NCI-H187 treated with DMSO at 0.1 percent for 48 hours (cell line): ENCODE measurements at places on chromosomes 2 and 18.

- DNase-seq = no peak
These were observed 213.3 kb downstream of the NAPG start for GRCh38 chr18:10739152-10739551.

DNA sequence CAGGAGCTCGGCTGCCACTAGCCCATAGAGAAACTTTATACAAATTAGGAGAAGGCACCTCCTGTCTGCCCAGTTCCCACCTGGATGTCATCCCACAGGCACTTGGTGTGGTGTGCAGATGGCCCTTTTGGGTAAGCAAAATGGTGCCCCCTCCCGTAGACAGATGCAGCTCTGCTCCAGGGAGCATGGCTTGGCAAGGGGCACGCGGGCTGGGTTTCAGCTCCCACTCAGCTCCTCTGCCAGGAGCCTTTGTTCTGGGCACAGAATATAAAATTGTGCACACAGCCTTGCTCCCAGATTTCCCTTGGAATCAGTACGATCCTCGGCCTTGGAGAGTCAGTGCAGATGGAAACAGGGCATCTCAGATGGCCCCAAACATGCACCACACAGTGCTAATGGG lies 20.3 kb upstream of the KCNF1 start:
- DNase-seq = no peak

DNA sequence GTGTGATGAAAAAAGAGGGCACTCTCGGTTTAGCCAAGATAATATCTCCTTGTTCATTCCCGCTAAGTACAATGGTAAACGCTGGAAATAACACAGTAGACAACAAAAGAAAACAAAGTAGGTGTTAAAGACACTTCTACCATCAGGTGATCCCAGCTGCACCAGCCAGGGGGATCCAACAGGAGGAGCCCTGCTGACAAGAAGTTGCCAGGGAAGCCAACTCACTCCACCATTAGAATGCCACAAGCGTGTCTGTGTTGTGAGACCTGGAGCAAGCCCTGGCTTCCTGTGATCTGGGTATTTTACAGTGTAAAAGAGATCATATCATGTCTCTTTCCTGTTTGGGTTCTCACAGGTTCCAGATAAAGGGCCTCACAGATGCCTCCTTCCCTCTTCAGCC lies 117.0 kb downstream of the GRB14 start:
- no peak for DNase-seq

DNA sequence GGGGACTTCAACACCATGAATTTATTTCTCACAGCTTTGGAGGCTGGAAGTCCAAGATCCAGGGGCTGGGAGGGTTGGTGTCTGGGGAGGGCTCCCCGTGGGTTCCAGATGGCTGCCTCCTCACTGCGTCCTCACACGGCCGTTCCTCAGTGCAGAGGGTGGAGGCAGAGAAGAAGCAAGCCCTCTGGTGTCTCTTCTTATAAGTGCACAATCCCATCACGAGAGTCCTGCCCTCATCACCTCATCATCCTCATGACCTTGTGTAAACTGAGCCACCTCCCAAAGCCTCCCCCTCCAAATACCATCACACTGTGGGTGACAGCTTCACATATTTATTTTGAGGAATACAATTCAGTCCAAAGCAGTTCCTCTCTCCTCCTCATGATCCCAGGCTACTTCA lies 26.3 kb downstream of the TMEM163 start:
- no peak for DNase-seq

DNA sequence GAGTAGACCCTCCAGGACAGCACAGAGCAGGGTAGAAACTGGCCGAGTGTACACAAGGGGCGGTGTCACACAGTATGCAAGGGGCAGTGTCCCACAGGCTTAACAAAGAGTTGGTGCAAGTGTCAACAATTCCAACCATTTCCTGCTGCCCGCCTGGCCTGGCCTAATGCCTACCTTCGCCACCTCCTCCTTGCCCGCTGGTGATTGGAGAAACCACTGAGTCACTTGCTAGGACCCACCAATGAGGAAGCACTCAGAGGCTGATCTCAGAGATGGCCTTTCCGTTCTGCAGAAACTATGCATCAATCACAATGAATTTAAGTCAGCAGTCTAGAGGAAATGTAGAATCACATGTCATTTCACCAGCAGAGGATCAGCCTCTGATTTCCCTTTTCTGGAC lies 263.3 kb upstream of the PKDCC start:
- no peak for DNase-seq

DNA sequence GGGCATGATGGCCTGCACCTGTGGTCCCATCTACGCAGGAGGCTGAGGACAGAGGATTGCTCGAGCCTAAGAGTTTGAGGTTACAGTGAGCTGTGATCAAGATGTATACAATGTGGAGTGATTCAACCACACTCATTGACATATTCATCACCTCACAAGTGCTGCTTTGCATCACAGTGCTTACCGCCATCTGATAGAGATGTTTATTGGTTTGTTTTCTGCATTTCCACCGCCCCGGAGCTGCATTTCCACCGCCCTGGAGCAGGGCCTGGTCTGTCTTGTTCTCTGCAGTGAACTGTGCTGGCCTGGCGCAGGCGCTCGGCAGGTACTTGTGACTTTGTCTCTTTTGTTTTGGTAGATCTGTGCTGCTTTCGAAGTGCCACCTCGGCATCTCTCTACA lies 96.0 kb downstream of the SMAD7 start:
- no peak for DNase-seq

DNA sequence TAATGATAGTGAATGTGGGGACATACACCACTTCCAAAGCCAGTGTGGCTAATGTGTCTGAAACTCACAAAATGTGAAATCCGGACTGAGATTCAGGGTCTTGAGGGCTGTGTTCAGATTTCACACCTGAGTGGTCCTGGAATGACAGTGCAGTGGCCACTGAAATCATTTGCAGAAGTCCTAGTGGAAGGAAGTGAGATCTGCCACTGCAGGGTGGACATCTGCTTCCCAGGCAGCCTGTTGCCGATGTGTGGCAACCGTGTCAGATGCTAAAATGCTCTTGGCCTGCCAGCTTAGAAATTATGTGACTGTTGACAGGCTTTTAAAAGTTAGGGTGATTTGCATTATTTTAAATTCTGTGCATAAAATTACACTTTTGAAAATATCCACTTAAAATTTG lies 77.8 kb upstream of the TMEM200C start:
- no peak for DNase-seq

DNA sequence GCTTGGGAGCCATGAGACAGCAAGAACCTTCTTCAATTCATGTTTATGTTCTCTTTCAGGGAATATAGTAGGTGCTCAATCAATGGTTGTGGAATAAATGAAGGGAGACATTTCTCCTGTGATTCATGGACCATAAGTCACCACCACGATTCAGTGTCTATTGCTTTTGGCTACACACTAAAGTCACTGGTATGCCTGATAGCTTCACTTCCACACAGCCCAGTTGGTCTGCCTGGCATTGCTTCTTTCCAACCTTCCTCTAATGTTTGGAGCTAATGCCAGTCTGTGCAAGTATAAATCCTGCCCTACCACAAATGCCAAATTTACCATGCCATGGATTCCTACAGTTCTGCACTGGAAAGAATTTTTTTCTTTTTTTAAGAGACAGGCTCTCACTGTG lies 1.3 kb upstream of the CXCR1 start:
- no peak for DNase-seq

DNA sequence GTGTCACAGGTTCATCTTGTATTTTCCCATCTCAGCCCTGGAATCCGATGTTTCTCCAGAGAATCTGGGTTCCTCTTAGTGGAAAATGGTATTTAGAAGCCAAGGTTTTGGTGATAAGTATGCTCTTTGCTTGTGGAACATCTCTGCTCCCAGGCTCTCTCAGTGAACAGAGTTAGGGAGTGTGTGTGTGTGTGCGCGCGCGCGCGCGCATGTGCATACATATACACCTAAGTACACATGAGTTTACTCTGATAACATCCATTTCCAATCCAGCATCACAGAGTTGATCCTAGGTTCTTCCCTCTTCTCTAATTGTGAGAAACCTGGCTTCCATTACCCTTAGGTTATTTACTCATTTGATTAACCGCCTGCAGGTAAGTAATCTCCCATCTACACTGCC lies 41.7 kb downstream of the ABCG8 start:
- no peak for DNase-seq

DNA sequence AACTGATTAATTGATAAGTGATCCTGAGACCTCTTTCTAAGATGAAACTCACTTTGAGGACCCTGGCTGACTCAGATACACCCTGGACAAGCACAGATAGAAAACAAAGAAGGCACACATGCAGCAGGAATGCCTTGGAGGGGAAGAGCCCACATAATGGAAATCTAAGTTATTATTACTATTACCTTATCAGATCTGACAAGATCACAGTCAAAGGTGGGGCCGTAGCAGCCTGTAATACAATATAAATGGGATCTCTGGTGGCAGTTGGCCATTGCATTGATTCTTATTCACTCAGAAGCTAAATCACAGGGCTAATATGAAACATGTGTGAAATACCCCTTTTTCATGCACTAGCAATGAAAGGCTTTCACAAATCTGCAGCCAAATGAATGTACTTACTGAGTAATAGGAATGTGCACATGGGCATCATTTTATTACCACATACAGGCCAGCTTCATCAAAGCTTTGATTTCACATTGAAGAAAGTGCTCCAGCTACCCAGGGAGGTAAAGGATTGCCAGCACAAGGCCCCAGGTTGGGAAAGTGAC lies 84.0 kb downstream of the ZBTB7C start:
- DNase-seq = no peak

- DNase-seq = no peak
These were observed 43.3 kb upstream of the SERPINB2 start for GRCh38 chr18:63844254-63844653.

GRCh38 chr2:191942739-191943103 lies 95.8 kb upstream of the CAVIN2 start:
- DNase-seq = no peak

DNA sequence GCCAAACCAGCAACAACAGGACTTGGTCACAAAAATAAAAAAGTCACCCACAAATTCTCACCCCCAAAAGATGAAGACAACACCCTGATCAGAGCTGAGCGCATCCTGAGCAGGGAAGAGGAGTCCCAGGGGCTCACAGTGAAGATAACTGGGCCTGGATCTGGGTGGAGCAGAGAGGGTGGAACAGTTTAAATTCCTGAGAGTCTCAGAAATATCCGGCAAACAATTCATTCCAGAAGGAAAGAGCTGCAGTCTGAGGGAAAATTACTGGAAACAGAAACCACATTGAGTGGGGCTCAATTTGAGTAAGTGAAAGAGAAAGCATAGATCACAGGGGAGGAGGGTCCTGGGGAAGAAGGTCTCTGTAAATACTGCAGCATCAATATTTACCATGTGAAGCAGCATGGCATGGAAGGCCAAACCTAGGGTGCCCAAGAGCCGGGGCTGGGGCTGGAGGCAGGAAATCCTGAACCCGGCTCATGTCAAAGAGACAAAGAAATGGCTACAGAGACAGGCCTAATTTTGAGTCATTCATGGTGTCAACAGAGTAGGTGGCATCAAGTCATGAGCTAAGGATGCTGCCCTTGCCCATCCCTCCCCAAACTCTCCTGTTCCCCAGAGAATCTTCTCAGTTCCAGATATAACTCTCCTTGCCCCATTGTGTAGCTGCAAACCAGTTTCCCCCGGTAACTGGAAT lies 61.4 kb upstream of the ZBTB7C start:
- DNase-seq = no peak

GRCh38 chr18:48133671-48134251 lies 203.3 kb upstream of the SMAD2 start:
- DNase-seq = peak; percentile 56

- no peak for DNase-seq
These were observed 278.0 kb upstream of the SPRED2 start for GRCh38 chr2:65710356-65710755.

DNA sequence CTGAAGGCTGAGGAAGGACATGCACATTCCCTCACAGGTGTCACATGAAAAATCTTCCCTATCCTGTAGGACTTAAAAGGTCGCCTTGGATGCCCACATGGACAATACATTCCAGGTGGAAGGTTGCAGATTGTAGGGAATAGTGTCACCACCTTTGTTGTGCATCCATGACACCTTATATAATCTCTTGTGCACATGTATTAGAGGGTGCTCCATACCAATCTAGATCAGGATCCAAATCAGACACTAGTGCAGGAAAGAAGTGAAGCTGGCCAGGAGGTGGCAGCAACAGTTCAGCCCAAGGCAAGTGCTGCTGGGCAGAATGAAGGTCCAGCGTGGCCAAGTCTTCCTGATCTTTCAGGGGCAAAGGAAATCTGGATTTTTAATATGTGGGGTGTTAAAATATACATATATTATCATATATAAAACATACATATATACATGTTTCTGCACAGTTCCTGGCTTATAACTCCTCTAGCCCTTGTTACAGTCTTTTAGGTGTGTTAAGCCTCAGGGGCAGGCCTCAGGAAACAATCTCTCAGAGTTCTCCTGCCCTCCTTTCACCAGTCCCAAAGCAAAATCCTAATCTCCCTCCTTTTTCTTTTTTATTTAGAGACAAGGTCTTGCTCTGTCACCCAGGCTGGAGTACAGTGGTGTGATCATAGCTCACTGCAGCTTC lies 16.6 kb downstream of the NIF3L1 start:
- no peak for DNase-seq

DNA sequence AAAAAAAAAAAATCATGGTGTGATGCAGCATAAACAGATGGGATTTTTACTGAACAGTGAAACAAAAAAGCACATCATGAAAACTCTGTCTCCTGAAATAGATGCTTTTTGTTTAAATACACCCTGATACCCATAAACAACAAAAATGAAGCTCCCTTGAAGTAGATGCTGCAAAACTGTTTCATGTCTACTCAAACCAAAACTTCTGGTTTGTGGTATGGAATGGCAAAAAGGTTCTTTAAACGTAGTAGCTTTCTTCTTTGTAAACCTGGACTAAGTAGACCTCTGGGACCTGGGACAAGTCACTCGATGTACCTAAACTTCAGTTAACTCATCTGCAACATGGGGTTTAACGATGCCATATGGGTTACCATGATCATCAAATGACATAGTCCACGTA lies 64.4 kb upstream of the RAPH1 start:
- no peak for DNase-seq

GRCh38 chr2:8216397-8216796 lies 465.5 kb upstream of the ID2 start:
- no peak for DNase-seq

DNA sequence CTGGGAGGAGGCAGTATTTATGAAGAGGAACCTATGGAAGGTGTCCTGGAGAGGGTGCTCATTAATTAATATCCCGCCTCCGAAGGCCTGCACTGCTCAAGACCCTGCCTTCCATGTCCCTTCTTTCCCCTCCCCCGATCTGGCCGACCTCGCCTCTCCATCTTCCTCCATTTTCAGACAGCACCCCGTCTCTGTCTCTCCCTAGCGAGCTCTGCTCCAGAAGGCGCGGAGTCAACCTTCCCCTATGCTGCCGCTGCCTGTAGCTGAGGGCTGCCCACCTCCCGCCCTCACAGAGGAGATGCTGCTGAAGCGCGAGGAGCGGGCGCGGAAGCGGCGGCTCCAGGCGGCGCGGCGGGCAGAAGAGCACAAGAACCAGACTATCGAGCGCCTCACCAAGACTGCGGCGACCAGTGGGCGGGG lies 1.1 kb upstream of the WBP1 start:
- no peak for DNase-seq

DNA sequence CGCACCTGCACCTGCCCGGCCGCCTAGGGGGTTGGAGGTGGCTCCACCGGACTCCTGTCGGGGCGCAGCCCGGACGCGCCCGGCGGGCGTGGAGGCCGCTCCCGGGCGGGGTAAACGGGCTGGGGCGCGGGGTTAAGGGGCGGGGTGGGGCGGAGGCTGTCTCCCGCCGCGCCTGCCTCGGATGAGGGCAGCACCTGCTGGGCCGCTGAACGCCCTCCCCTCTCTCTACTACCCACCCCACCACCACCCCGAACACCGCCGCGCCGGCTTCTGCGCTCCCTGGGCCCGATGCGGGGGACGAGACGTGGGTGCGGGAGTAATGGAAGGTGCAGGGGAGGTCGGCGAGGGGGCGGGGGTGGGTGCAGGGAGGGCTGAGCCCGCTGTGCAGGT lies 224.8 kb upstream of the ID2 start:
- DNase-seq = no peak

GRCh38 chr18:57708288-57708687 lies 86.7 kb upstream of the NARS1 start:
- DNase-seq = no peak
